ENCODE measurements at places on chromosomes 2 and 18. TPM values are rescaled to one million over a fixed set of nuclear protein-coding genes. Genes with fewer than 3 reads are reported as not detected.

- no peak for DNase-seq
These were observed 74.1 kb downstream of the MMADHC start for GRCh38 chr2:149513461-149513860.

DNA sequence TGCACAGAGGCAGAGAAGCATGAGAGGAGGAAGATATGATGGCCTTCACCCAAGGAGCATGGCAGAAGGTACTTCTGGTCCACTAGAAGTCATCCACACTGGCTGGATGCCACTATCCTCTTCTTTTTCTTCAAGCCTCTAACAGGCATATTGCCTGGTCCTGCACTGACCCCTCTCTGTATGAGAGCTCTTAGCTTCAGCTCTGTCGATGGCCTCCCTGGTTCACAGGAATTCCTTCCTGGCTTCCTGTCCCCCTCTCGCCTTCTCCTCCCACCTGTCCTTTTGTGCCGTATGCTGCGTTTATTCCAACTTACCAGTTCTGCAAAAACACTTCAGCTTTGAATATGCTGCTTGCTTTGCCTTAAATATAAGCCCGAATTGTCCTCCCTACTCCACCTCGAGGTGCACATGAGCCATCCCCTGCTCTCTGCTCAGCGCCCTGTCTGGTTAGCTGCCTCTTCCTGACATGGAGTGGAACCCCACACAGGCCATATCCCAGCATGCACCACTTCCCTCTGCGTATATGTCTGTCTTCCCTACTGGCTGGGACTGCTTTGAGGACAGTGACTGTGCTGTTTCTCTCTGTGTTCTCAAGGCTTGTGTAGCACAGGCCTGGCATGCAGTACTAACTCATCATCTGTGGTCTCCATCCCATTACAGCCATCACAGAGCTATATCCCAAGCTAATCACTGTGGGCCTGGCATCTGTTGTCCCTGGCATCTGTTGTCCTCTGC is 474.9 kb downstream of the EIPR1 start:
- no peak for DNase-seq

DNA sequence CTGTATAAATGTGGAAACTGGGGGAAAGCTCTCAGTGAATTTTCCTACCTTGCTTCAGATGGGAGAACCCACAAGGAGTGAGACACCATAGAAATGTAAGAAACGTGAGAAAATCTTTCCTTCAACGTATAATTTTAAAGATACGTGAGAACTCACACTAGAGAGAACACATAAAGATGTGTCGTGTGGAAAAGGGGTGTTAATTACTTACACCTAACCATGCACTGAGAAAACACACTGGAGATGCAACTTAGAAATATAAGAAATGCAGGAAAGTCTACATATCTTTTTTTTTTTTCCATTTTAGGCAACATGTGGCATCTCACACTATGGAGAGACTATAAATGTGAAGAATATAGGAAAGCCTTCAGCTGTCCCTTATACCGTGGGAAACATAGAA is 352.9 kb upstream of the NETO1 start:
- DNase-seq = no peak

DNA sequence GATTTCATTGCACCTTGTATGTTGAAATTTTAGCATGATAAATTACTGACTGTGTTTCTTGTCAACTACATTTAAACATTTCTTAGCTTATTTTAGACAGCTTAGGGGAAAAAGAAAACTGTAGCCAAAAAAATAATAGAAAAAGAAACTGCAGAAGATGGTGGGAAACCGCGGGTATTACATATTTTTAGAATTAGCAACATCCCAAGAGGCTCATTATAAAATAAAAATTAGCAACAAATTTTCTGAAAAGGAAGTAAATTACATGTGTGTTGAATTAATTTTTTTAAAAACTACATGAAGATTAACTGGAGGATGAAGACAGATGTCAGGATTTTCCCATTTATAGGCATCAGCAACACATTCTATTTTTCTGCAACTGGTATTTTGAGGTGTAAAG is 4.3 kb downstream of the PELI1 start:
- DNase-seq = no peak

DNA sequence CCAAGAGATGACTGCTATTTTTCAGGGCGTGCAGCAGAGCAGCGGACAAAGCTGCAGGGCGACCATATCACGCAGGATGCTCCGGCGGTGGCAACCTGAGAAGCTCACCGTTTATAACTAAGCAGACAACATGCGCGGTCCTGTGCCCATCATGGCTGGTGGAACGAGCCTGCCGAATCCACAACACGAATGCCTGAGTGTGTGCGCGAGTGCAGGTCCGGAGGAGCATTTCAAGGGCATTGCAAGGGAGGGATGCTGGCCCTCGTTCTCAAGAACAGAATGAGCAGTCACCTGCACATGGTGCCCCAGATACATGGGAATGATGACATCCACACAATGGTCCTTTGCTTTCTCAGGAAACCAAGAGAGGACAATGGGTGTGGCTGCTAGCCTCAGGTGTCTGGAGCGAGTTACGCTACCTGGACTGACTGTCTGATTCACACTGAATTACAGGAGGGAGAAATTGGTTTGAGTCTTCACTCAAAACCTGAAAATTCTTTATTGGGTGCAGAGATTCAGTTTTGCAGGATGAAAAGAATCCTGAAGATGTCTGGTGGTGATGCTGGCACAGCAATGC is 39.8 kb downstream of the TBC1D8 start:
- DNase-seq = no peak

- DNase-seq = no peak
These were observed 26.3 kb downstream of the PRELID3A start for GRCh38 chr18:12433829-12434540.

DNA sequence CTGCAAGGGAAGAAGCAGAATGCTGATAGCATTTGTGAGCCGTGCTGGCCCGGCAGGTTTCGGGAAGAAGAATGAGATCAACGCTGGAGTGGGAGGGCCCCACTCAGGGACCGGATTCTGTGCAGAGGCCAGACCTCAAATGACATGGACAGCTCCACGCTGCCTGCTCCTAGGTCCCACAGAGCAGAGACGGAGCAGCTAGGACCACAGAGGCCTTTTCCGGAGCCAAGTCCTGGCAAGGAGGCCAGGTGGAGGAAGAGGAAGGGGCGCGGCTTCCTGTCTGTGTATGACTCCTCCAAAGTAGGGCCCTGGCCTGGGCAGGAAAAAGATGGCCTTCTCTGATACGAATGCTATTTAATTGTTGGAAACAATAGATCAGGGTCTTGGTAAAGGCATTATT is 139.9 kb downstream of the LRRC30 start:
- no peak for DNase-seq

DNA sequence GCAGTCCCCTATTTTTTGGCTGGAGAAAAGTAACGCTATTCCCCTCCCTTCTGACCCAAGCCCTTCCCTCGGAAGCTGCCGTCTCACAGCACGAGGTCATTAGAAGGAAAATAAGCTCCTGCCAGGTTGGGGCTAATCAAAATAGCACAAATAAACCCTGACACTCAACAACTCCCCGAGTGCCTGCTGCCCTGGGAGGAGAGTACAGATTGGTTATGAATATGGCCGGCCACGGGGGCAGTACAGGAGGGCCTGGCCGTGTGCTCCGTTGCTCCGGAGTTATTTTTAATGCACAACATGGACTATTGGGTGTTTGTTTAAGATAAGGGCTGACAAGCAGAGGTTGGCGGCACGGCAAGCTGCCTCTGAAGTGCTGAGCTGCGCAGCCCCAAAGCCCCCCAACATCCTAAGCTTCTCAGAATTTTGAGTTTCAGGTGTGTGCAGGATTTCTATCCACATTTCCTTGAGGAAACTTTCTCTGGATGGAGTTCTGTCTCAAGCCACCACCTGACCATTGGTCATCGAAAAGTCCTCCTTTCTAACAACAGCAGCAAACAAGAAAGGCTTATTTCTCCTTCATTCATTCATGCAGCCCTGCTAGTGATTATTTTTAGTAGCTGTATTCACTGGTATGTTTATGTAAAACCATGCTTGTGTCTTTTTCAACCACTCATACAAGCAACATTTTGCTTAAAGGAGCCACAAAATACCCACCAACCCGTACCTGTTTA is 58.7 kb downstream of the PAX3 start:
- no peak for DNase-seq

GRCh38 chr18:49014605-49015267 is 64.0 kb upstream of the SMAD7 start:
- DNase-seq = no peak

- DNase-seq = no peak
These were observed 86.7 kb downstream of the GALNT14 start for GRCh38 chr2:31051258-31052140.

DNA sequence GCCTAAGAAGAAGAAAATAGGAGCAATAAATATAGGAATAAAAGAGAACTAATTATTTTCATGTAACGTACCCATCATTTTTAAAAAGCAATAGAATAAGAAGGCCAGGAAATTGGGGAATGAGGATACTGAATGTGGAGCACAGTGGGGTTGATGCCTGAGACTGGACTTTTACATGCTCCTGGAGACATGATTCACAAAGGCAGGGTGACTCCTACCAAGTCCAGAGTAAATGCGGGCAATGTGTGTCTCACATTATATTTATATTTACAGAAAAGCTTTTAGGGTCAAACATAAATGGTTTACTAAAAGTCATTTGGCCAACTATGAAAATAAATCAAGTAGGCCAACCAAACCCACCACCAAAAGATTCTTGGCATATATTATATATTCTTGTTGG is 87.9 kb upstream of the COL5A2 start:
- no peak for DNase-seq

Gene STPG4
- 2.9 TPM for total RNA-seq

Gene DNMT3A
- total RNA-seq = 28.0 TPM

Gene SOX11
- not detected for total RNA-seq

Gene SLC25A52
- not detected for total RNA-seq

Gene PSMA8
- total RNA-seq = not detected

Gene CPS1
- total RNA-seq = 8.8 TPM

Gene CCL20
- total RNA-seq = not detected

Gene EIF5B
- total RNA-seq = 31.2 TPM

Gene LYG1
- total RNA-seq = not detected

Data from vagina (tissue), 2 donors.